ENCODE measurements at places on chromosomes 7 and 10.

- DNase-seq = no peak
Measured at GRCh38 chr10:7787150-7787856, 490 bp downstream of the KIN start.

DNA sequence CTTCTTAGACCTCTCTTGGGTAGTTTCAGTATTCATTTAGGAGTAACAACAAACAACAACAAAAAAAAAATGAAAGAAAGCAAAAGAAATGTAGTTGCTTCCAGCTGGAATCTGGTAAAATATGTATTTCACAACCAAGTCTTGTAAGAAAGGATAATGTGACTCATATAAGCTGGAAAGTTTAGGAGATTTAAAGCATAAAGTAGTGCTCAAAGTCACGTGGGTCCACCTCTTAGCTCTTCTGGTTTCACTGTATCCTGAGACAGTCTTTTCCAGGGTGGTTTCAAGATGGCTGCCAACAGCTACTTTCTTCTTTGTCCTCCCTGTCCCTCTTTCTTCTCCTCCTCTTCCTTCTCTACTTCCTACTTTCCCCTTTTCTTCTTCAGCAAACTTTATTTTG lies 69.5 kb upstream of the CDK13 start:
- DNase-seq = no peak

DNA sequence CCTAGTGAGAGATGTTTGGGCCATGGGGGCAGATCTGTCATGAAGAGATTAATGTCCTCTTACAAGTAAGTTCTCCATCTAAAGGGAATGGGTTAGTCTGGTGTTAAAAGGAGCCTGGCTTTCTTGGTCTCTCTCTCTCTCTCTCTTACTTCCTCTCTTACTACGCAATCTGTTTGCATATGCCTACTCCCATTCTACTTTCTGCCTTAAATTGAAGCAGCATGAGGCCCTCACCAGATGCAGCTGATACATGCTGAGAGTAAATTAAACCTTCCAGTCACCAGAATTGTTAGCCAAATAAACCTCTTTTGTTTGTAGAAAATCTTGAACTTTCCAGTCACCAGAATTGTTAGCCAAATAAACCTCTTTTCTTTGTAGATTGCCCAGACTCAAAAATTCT lies 884.1 kb downstream of the NRG3 start:
- no peak for DNase-seq

GRCh38 chr10:25294032-25294926 lies 119.5 kb downstream of the GPR158 start:
- DNase-seq = no peak

DNA sequence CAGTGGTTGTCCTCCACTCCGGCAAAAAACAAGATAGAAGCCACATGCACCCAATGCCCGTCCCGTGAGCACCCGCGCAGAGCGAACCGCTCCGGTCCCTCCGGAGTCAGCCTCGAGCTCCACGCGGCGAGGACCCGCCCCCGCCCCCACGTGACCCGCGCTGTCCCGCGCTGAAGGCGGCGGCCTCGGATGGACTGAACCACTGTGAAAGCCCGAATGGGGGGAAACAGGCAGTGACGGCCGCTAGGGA lies 766 bp upstream of the EIF3B start:
- no peak for DNase-seq

DNA sequence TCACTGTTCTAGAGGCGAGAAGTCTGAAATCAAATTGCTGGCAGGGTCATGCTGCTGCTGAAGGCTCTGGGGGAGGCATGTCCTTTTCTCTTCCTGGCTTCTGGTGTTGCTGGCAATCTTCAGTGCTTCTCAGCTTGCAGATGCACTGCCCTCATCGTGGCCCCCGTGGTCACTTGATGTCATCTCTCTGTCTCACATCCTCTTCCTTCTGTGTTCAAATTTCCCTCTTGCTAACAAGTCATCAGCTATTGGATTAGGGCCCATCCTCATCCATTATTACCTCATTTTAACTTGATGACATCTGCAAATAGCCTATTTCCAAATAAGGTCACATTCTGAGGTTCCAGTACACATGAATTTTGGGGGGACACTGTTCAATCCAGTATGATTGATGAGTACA lies 36.6 kb upstream of the SRGN start:
- no peak for DNase-seq

DNA sequence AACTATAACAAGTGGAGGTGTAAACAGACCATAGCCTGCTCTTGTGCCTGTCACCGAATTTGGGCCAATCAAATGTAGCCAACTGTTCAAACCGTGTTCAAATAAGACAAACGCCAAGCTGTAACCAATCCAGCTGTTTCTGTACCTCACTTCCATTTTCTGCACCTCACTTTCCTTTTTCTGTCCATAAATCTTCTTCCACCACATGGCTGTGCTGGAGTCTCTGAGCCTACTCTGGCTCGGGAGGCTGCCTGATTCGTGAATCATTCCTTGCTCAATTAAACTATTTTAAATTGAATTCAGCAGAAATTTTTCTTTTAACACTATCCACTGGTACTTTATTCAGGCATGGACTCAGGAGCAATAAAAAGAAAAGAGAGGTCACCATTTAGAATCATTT lies 29.9 kb upstream of the COL1A2 start:
- no peak for DNase-seq

GRCh38 chr10:4301291-4302045 lies 516.5 kb upstream of the KLF6 start:
- DNase-seq = no peak

- no peak for DNase-seq
Measured at GRCh38 chr10:60496181-60496580, 106.5 kb upstream of the ANK3 start.

DNA sequence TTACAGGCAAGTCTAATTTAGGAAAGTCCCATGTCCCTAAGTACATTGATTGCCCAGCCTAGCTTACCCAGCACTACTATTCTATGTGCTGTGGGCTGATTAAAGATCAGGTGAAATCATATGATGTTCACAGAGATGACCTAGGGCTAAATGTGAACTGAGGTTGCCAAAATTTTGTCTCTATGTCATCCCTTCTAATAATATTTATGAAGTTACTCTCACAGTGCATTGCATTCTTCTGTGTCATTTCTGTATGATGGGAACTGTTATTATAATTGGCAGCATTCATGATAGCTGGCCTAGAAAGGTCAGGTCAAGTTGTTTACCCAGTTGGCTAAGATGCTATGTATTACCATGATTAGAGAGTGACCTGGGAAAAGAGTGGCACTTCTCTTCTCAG lies 2.8 kb upstream of the PDK4 start:
- DNase-seq = no peak

GRCh38 chr7:94813917-94814316 lies 93.5 kb upstream of the PPP1R9A start:
- no peak for DNase-seq

GRCh38 chr10:70744617-70745143 lies 40.5 kb downstream of the TBATA start:
- no peak for DNase-seq

- DNase-seq = no peak
Measured at GRCh38 chr10:12919574-12919973, 81.9 kb downstream of the CCDC3 start.

- no peak for DNase-seq
Measured at GRCh38 chr7:116340943-116341907, 130.9 kb downstream of the TES start.

All from smooth muscle cell of the brain vasculature (primary cell).